ENCODE measurements at places on chromosomes 7 and 10.

DNA sequence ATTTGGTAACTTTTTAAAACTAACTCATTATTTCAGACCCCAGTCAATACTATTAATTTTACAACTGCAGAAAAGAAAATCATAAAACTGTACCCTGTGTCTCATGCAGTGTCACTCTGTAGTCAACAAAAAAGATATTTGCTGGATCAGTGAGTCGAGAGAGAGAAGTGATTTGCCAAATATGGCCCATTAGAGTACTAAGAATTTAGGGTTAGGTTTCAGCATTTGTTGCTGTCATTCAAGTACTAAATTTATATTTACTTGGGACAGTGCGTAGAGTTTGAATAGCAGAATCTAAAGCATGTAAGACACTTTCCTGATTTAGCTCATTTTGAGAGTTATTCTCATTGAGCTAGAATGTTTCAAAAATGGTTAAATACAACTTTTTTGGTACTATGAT, 38.9 kb downstream of the CACNA2D1 start:
- DNase-seq: no peak

- no peak for DNase-seq
Observed at GRCh38 chr7:17849504-17849903, 90.8 kb downstream of the SNX13 start.

GRCh38 chr7:77415476-77415822, 700 bp downstream of the GSAP start:
- DNase-seq: peak; percentile 72

DNA sequence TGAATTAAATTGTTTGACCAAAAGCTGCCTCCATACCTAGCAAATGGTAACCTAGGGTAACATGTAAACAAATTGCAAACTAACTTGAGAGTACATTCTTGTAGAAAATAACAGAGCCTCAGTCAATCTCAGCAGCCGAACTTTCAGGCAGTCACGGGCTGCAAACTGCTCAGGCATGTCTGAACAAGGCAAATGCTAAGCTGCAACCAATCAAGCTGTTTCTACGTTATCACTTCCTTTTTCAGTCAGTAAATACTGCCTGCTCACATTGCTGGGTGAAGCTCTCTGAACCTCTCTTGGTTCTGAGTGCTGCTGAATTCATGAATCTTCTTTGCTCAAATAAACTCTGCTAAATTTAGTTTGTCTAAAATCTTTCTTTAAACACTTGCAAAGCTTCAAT, 1212.4 kb downstream of the SORCS1 start:
- DNase-seq: no peak

DNA sequence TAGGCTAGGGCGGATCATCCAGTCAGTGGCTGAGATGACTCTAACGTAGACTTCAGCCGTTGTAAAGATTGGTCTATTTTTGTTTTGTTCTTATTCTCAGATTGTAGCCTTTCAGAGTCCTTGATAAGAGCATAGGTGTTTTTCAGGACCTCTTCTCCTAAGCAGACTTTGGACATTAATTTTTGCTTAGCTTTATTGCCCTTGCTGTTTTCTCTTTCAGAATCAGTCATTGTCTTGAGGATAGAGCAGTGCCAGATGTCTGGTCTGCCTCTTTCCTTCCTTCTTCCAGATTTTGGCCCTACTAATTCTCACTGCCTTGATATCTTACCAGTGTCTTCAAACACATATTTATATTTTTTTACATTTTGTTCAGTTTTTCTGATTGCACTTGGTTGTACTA, 49.5 kb downstream of the C1GALT1 start:
- DNase-seq: no peak

GRCh38 chr7:88309819-88310218, 3.1 kb upstream of the STEAP4 start:
- no peak for DNase-seq

GRCh38 chr10:131695496-131696165, 205.2 kb upstream of the PPP2R2D start:
- DNase-seq: peak; percentile 53

DNA sequence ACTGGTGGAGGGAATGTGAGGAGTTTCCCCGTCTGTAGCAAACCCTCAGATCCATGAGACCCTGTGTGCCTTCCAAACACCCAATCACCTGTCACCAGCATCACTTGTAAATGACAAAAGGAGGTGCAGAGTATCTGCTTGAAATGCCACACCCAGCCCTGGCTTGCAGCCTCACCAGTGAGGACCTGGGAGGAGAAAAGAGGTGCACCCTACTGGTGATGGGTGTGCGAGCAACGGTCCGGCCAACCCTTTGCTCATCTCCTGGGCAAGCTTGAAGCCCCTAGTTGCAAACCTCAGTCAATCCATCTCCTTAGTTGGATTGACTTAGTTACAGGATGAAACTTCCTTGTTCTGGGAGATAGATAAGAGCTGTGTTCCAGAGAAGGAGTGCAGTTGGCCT, 62.4 kb upstream of the WAPL start:
- DNase-seq: no peak

DNA sequence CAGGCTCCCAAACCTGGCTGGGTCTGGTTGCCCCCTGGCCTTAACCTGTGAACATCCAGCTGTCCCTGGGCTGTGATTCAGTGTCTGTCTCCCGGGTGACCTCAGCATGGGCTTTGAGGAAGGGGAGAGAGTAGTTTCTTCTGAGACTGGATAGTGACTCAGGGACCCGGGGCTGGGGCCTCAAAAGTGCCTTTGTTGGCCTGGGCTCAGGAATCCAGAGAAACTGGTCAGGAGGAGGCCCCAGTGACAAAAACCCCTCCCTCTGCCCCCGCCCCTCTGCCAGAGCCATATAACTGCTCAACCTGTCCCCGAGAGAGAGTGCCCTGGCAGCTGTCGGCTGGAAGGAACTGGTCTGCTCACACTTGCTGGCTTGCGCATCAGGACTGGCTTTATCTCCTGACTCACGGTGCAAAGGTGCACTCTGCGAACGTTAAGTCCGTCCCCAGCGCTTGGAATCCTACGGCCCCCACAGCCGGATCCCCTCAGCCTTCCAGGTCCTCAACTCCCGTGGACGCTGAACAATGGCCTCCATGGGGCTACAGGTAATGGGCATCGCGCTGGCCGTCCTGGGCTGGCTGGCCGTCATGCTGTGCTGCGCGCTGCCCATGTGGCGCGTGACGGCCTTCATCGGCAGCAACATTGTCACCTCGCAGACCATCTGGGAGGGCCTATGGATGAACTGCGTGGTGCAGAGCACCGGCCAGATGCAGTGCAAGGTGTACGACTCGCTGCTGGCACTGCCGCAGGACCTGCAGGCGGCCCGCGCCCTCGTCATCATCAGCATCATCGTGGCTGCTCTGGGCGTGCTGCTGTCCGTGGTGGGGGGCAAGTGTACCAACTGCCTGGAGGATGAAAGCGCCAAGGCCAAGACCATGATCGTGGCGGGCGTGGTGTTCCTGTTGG, at the start of gene CLDN4:
Gene CLDN4 (plus strand): TSS at position 316 of the 903 bp plus-strand sequence. CDS start 206 bp downstream, at position 522.
- peak; percentile 92 for DNase-seq

DNA sequence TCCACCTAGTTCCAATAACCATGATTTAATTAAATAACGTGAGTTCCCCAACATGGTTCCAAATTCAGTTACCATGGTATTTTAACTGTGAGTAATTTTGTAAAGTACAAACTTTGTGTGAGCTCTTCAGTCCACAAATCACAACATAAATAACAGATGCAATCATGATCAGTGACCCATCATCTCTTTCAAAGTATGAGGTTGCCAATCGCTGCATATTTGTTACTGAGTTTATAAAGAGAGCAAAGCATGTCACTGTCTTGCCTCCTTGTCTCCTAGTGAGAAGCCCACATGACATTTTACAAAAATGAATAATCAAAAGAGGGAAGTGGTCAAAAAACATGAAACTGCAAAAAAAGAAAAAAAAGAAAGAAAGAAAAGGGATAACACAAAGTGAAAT, 69.1 kb upstream of the PDSS1 start:
- no peak for DNase-seq

GRCh38 chr10:23146258-23146657, 45.9 kb upstream of the PTF1A start:
- DNase-seq: no peak

DNA sequence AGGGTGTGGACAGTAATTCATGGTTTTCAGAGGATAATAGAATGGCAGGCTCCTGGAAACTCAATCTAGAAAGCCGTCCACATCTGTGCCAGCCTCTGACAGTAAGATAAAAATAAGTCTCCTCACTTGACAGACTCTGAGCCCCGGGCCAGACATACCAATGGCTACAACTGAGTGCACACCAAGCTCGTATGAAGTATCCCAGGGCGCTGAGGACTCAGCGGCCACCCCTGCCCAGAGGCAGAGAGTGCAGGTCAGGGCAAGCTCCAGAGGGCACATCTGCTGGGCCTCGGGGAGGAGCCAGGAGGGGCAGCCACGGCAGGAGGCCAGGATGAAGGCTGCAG, 262.8 kb upstream of the TCERG1L start:
- DNase-seq: no peak

- no peak for DNase-seq
Observed at GRCh38 chr10:105253515-105254212, 612.6 kb downstream of the SORCS3 start.

DNA sequence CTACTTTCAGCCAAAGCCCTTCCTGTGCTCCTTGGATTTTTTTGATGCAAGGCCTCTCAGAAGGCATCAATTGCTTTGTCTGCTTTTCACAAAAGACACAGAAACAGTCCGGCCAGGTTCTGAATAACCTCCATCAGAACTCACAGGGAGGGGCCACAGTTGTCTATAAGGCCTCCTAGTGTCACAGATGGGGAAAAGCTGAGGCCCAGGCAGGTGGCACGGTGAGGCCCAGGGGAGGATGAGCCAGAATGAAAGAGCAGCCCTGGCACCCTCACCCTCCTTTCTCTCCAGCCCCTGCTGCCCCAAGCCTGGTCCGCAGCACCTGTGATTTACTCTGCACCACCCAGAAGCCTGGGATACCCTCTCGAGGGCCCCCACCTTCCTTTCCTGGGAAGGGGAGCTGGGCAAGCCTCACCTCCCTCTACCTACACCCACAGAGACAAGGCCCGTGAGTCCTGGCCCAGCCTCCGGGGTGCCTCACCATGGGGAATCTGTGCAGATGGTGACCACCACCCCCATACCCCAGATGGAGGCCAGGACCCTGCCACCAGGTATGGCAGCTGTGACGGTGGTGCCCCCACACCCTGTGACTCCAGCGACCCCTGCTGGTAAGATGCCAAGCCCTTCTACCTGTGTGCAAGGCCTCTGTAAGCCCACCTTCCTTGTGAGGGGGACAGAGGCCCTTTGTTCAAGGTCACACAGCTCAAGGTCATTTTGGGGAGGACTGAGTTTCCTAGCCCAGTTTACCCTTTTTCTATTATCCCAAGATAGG, 26.2 kb upstream of the ZNF467 start:
- DNase-seq: no peak

DNA sequence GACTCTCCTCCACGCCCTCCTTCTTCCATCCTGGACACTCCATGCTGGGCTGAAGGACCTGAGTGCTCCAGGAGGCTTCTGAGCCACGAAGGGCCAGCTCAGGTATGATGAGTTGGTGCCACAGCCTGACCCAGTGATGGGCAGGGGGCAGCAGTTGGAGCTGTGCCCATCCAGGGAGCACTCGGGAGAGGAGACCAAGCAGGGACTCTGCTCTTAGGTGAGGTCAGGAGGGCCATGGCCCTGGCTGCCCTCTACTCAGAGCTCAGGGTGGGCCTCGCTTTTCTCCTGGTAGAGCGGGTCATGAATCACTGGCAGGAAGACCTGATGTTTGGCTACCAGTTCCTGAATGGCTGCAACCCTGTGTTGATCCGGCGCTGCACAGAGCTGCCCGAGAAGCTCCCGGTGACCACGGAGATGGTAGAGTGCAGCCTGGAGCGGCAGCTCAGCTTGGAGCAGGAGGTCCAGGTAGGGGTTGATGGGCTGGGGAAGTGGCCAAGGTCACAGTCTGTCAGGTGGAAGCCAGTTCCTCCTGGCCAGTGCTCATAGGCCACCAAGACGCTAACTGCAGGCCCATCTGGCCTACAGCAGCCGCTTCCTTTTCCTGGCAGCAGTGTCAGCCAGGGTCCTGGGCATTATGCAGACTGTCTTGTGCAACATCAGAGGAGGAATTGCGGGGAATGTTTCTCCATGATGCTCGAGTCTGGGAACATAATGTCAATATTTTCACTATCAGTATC, 50.8 kb downstream of the ALOX5 start:
- DNase-seq: peak; percentile 57

DNA sequence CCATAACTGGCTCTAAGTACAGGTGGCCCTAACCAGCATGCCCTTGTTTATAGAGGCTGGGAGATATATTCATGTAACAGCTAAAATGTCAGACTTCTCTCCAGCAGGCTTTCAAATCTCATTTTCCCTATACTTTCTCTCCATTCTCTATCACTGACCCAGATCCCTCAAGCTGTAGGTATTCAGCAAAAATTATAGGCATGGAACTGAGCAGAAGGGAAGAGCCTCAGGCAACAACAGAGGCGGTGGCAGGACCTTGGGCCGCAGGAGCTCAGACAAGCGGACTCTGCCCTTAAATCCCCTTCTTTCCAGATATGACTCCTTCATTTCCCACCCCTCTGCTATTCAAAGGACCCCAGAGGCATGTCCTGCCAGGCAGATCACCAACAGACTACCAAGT, 417.4 kb downstream of the PLXNA4 start:
- no peak for DNase-seq

DNA sequence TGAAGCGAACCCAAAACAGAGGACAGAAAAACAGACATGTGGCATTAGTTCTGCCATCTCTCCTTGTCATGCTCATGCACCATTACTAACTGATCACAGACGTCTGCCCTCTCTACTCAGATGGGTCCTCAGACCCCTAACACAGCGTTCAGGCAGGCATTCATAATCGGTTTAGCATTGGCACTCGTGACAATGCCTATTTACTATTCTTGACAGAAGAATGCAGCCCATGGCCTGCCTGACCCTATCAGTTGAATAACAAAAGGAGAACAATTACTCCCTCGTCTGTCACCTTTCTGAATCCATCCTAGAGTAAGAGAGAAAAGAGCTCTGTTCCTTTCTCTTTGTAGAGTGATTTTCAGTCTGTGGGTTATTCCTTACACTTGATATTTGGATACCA, 194.6 kb upstream of the PHYHIPL start:
- DNase-seq: no peak

GRCh38 chr7:93843260-93843659, 47.3 kb downstream of the TFPI2 start:
- DNase-seq: no peak

DNA sequence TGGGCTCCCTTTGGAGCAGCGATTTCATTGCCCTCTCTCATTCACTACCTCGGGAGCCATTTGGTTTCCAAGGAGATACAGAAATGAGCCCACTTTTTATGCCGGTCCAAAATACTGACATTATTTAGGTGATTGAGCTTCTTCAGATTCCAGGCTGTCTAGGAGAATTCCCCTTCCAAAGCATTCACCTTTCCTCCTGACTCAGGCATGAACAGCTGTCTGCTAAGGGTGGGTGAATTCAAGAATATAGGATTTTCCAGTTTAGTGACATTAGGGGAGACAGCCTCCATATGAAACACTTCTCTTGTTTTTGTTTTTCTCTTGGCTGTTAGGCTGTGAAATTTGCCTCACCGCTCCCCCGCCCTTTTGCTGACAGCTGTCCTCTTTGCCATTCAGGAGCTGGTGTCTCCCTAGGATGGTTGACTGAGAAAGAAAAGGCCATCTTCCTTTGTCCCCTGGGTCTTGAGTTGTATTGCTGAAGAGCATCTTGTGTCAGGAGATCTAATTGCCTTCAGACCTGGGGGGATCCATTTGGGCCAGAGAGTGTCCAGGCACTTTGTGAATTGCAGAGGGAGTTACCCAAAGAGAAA, 56.7 kb downstream of the LRRC4 start:
- no peak for DNase-seq
